ENCODE measurements at places on chromosomes 6 and 20.

DNA sequence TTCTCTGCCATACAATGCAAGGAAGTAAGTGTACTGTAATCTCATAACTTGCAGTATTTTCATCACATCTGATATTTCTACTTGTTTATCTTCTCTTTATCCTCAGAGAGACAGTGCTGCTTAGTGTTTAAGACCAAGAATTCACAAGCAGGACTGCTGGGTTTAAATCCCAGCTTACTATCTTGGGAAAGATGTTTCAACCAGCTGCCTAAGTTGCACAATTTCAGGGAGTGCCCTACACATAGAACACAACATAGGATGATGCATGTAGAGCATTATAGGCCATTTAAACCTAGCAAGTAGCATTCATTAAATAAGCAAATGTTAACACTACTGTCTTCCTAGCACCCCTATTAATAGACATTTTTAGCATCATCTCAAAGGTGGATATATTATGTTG is 205.2 kb upstream of the CEP162 start:
- DNase-seq, result no peak

DNA sequence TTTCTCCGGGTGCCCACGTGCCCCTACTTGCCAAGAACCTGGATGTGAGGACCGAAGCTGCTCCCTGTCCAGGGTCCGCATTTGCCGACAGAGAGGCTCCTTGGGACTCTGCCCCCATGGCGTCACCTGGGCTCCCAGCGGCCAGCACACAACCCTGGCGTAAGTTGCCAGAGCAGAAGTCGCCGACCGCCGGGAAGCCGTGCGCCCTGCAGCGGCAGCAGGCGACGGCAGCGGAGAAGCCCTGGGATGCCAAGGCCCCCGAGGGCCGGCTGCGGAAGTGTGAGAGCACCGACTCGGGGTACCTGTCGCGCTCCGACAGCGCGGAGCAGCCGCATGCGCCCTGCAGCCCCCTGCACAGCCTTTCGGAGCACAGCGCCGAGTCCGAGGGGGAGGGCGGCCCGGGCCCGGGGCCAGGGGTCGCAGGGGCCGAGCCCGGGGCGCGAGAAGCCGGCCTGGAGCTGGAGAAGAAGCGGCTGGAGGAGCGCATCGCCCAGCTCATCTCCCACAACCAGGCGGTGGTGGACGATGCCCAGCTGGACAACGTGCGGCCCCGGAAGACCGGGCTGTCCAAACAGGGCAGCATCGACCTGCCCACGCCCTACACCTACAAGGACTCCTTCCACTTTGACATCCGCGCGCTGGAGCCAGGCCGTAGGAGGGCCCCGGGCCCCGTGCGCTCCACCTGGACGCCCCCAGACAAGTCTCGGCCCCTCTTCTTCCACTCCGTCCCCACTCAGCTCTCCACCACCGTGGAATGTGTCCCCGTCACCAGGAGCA is 28.3 kb downstream of the ZNF831 start:
- no peak for DNase-seq

GRCh38 chr20:25553819-25554296 is 31.5 kb downstream of the NINL start:
- DNase-seq, result no peak

DNA sequence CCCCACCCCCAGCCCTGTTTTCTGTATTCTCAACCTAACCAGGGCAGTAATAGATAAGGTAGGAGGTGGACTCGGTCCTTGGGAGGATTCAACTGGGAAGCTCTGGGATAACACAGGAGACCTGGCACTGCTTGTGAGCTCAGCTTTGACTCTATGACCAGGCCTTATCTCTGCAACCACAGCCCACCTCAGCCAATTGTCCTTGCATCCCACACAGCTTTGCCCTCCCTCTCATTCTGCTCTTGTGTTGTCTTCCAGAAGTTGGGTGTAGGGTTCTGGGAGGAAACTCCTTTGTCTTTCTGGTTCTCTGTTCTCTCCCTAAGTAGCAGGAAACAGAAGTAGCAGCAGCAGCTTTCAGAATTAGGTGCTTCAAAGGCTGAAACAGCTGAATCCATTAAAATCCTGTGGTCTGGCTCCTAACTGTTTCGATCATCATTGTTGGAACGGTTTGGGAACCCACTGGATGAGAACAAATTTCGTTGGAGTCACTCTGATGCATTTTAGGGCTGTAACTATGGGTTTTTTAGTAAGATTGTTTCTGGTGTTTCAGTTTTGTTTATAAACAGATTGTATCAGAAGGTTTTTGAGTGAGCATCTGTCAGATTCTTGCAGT is 32.4 kb upstream of the SNX9 start:
- DNase-seq, result no peak

DNA sequence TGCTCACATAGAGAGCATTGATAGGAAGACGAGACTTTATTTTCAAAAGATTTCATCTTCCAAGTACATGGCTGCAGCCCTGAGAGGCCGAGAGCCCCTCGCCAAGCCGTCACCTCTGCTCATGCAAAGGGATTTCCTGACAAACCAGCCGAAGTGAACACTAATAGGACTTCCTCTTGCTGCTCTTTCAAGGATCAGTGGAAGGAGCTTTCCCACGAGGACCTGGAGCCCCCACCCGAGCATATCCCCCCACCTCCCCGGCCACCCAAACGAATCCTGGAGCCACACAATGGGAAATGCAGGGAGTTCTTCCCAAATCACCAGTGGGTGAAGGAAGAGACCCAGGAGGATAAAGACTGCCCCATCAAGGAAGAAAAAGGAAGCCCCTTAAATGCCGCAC is 69.3 kb downstream of the PTPN1 start:
- DNase-seq, result no peak

- DNase-seq, result no peak
Observed at GRCh38 chr20:33896509-33896908, 85.4 kb downstream of the CHMP4B start.

GRCh38 chr20:1479831-1480595 is 11.2 kb downstream of the SIRPB2 start:
- DNase-seq, result no peak

GRCh38 chr20:21099751-21100577 is 6.2 kb downstream of the LINC00237 start:
- no peak for DNase-seq

GRCh38 chr20:36402708-36403107 is 96.6 kb downstream of the DLGAP4 start:
- DNase-seq, result no peak

GRCh38 chr6:145783796-145784195 is 30.8 kb downstream of the FBXO30 start:
- DNase-seq, result no peak

GRCh38 chr20:50085481-50086365 is 27.2 kb downstream of the UBE2V1 start:
- no peak for DNase-seq

DNA sequence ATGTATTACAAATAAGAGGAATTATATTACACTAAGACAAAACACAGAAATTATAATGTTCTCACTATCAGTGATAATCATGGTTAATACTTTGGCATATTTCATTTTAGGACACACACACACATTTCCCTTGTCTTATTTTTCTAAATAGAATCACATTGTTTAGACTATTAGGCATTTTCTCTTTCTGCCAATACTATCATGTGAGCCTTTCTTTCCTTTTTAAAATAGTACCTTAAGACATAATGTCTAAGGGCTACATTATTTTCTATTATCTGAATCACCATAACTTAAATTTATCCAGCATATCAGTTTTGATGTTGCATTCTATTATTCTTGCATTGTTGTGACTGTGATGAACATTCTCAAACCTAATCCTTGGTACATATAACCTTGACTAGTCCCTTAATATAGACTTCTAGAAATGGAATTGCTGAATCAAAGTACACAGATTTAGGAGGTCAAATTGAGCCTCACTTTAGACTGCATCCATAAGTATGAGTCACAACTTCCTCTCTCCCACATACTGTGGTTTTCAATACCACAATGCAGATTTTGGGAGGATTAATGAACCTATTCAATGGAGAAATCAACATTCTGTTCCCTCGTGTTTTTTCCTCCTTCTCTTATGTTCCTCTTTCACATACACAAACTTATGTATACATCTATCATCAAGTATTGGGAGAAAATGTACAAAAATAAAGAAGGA is 212.6 kb downstream of the MOXD1 start:
- no peak for DNase-seq

DNA sequence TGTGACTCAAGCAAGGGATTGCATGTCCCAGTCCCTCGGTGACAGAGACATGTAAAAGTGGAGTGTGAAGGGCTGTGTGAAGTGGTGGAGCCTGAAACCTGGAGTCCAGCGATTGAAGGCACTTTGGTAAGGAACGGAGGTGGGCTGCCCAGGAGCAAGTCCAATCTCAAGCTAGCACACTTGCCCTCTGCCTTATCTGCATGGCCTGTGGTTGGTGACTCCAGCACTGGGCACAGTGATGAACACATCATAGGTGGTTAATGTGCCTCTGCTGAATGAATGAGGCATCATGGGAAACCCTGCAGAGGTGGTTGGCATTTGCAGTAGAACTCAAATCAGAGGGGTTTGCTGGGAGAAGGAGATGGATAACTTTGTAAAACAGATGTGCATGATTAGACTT is 14.9 kb upstream of the ULBP3 start:
- DNase-seq, result no peak

DNA sequence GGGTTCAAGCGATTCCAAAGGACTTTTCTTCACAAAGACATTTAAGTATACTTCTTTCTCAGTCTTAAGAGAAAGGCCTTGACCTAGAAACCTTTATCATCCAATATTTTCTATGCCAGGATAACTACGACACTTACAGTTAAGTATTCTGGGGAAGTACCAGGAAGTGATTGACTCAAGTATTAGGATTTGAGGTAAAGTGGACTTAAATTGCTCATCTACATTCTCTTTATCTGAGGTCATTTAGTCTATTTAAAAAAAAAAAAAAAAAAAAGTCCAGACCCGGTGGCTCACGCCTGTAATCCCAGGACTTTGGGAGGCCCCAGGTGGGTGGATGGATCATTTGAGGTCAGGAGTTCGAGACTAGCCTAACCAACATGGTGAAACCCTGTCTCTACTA is 114.7 kb downstream of the ZFAND3 start:
- DNase-seq, result no peak

DNA sequence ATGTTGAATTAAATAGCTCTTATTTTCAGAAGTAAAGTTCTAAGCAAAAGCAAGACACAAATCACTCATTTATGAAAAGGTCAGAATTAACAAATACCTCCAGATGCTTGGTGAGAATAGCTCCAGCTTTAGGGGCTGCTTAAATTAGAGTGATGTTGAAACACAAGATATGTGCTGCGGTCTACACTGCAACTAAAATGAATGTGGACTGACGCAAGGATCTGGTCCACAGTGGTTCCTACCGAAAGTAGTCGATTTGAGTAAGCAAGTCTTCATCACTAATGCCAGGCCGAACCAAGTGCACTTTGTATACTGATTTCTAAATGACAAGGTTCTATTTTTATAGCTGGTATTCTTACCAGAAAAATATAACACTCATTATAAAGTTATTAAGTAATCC is 96.3 kb downstream of the PRDM1 start:
- DNase-seq, result peak; percentile 92

- DNase-seq, result no peak
Observed at GRCh38 chr20:44092551-44093248, 94.3 kb downstream of the JPH2 start.

GRCh38 chr6:107879941-107880340 is 55.8 kb upstream of the SCML4 start:
- DNase-seq, result no peak

- no peak for DNase-seq
Observed at GRCh38 chr6:117990151-117990550, 83.1 kb downstream of the SLC35F1 start.

- no peak for DNase-seq
Observed at GRCh38 chr6:166572370-166573261, 13.9 kb downstream of the RAMACL start.

GRCh38 chr6:109790131-109790530 is 99.0 kb downstream of the FIG4 start:
- no peak for DNase-seq

- no peak for DNase-seq
Observed at GRCh38 chr6:94463306-94463705, 1043.9 kb upstream of the EPHA7 start.

- DNase-seq, result no peak
Observed at GRCh38 chr20:54126806-54127655, 46.8 kb downstream of the CYP24A1 start.

DNA sequence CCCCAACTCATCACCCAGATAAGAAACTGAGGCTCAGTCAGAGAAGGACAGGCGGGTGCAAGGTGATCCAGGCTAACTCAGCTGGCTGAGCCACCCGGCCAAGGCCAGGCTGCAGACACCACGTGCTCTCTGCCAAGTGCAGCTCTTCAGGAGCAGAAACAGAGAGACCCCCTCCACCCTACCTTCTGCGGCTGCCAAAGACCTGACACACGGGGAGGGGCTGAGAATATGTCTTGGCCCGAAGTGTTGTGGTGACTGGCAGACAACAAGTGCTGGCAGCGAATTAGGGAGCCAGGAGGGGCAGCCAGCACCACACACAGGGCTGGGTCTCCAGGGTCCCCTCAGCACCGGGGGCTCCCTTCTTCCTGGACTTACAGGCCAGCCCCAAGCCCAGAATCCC is 22.5 kb downstream of the PREX1 start:
- no peak for DNase-seq

DNA sequence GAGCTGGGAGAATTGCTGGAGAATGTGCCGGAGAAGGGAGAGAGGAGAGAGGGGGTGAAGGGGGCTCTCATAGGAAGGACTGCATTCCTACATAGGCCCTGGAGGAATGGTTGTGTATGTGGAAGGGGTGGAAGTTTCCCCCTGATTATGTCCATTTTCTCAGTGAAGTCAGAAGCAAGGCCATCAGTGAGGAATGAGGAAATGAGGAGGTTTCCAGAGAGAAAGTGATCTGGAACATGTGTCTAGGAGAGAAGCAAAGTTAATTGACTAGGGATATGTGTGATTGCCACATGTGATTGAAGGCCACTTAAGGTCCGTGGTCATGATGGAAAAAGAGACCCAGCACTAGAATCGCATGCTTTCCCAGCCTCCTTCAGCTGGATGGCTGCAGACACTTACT is 42.3 kb downstream of the TBPL1 start:
- no peak for DNase-seq

DNA sequence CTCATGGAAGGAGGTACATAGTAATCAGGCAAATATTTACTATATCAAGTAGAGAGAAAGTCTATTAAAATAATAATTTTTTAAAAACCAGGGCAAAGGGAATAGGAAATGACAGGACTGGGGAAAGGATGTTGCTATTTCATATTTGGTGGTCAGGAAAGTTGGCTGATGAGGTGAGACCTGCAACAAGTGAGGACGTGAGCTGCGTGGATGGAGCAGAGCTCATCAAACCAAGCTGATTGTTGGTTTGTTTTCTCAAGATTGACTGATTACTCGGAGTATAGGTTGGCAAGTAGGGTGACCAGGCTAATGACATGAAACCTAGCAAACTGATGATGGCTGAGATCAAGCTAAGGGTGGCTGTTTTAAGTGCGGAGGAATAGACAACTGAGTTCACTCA is 6.0 kb downstream of the GJA1 start:
- DNase-seq, result no peak

DNA sequence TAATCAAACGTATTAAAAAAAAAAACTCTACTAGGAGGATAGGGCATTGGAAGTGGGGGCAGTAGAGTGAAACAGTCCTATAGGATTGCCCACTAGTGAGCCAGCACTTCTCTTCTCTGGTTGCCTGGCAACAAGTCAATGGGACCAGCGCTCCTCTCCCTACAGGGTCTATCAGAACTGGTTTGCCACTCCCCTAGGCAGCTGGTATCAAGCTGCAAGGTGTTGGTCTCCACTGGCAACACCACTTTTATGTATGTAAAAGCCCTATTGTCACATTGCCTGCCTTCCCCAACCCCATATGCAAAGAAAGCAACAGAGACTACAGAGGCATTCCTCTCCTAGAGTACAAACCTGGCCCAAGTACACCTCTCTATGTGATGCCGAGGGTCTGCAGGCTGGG is 166.9 kb upstream of the MCHR2 start:
- DNase-seq, result no peak

Data from GM12878 (cell line).